ENCODE measurements at places on chromosomes 7 and 10. TPM values are rescaled to one million over a fixed set of nuclear protein-coding genes. Genes with fewer than 3 reads are reported as not detected.

- no peak for DNase-seq
These were observed 220.8 kb downstream of the FANK1 start for GRCh38 chr10:126117196-126117595.

- DNase-seq, result no peak
These were observed 19.5 kb downstream of the TAX1BP1 start for GRCh38 chr7:27759491-27759890.

DNA sequence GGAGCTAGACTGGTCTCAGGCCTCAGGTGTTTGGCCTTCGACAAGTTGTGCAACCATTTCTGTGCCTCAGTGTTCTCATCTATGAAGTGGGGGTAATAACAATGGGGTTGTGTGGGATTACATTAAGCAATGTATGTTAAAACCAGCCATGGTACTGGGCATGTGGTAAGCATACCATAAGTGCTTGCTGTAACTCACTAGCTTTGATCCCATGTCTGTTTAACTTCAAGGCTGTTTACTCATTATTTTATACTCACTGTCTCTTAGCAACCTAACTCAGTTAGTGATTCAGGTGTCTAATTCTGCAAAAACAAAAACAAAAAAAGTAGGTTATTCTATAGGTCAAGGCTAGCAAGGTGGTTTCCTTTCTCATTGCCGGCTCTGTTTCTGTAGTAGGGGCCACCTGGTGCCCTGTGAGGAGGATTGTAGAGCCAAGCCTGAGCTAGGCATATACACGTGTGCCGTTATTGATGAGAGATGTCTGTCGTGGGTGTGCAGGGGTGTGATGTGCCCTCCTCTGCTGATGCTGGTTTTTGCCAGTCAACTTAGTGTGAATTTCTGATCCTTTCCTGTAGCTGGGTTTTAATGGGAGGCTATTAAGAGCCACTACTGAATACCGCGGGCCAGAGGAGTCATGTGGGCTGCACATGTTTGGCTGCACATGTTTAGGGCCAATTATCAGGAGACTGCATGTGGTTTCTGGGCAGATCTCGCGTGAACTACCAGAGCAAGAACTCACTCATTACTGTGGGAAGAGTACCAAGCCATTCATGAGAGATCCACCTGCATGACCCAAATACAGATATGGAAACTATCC, 56.2 kb downstream of the EEPD1 start:
- DNase-seq, result no peak

GRCh38 chr7:112789817-112790585, at the start of gene TMEM168:
TSS of gene TMEM168 (minus strand) at chr7:112790393. CDS start at chr7:112784825, 5,568 bp downstream.
- peak; percentile 97 for DNase-seq

- peak; percentile 37 for DNase-seq
These were observed 42.0 kb downstream of the LYZL2 start for GRCh38 chr10:30587522-30588031.

DNA sequence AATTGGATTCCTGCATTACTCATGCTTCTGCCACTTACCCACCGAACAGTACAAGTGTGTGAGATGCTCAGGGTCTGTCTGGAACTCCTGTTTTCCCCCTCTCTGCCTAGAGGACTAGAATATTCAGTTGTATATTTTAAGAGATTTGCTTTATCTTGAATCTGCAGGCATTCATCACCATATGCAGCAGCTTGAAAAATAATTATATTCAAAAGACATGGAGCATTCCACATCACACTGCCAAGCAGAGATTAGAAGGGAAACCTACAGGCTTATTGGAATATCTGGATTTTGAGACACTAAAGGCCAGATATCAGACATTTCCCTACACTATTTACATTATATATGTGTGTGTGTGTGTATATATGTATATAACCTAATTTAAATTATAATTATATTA, 382.8 kb upstream of the POM121L12 start:
- no peak for DNase-seq

DNA sequence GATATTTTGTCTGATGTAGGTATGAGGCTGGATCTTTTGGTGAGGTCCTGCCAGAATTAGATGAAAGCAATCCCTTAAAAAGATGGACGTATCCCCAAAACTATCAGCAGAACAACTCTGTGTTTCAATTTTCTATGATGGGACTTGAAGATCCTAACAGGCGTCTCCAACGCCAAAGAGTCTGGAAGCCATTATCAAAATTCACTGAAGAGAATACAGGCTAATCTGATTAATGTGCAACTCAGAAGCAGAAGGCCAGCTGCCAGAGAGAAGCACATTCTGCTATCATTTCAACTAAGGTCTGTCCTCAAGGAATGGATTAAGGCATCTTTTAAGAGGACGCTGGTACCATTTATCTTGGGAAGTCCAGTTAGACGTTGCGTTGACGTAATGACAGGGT, 119.7 kb downstream of the FGFR2 start:
- peak; percentile 16 for DNase-seq

DNA sequence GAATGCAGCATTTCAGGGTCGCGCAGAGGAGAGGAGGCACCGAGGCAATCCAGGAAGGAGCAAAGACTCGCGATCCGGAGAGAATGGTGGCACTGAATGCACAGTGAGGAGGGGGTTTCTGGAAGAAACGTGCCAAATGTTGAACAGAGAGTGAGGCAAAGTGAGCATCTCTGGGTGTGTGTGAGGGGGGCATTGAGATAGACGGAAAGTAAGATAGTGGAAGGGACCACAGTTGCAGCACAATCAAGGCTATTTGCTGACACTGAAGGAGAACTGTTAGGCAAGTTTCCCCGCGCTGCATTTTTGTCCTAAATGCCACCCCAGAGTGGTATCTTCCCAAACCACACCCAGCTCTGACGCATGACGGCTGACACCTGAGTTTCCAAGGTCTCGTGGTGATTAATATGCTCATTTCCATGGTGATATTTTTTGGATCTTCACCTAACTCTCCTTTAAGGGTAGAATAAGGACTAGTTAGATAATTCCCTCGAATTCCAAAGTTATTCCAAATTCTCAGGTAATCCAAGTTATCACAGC, 14.4 kb upstream of the ADO start:
- DNase-seq, result no peak

GRCh38 chr7:50552921-50553320, 12.3 kb downstream of the DDC start:
- peak; percentile 62 for DNase-seq

- DNase-seq, result no peak
These were observed 4.2 kb upstream of the CCM2 start for GRCh38 chr7:44995555-44996493.

GRCh38 chr10:130025811-130026485, 61.9 kb upstream of the EBF3 start:
- no peak for DNase-seq

DNA sequence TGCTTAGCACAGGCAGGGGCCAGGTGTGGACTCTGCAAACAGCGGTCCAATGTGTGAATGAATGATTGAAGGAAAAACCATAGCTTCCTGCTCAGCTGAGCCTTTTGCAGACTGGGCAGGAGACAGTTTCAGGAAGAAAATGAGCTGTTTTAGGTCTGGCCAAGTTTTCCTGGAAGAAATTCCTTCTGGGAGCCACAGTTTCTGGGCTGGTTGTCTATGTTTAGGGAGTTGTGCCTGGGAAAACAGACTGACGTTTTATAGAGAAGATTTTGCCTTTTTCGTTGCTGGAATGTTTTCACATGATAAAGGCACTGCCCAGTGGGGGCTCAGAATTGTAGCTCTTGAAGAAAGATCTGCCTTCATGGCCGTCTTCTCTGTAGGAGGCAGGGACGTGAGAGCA, 255.1 kb downstream of the CCSER2 start:
- peak; percentile 16 for DNase-seq

The MKI67 gene
- 36.5 TPM for polyA plus RNA-seq

The RAMP3 gene
- polyA plus RNA-seq, result 5.4 TPM

The PSPH gene
- polyA plus RNA-seq, result 14.2 TPM

The C10orf105 gene
- not detected for polyA plus RNA-seq

The CDC14C gene
- not detected for polyA plus RNA-seq

Data from muscle of back (tissue), 13 donors.